ENCODE measurements at places on chromosomes 12 and 14.

DNA sequence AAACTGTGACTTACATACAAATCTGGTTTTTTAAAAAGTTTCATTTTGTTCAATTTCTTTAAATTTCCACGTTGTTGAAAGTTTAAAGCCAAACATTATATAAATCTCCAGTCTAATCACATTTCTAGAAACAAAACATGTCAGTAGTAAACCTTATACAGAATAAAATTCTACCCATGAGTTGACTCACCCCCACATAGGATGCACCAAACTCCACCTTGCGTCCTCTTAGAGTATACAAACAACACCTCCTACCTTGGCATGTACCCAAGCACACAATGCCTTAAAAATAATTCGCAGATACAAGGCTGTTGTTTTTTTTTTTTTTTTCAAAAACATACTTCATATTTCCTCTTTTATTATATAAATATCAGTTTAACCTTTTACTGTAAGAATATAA, 3.3 kb downstream of the FBXL14 start:
- no peak for DNase-seq

DNA sequence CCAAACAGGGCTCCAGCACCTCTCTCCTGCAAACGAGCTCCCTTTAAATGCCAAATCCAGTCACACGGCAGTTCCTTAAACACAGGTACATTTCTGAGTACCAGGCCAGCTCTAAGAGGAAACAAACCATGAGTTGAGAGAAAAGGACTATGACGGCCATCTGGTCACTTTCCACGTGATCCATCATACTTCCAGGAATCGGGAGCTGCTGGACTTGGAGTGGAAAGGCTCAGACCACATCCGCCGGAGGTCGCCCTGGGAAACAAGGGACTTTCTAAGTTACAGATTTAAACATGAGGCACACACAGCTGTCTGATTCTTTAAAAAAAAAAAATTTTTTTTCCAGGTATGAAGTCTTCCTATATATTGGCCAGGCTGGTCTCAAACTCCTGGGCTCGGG, 39.2 kb downstream of the ACADS start:
- no peak for DNase-seq

DNA sequence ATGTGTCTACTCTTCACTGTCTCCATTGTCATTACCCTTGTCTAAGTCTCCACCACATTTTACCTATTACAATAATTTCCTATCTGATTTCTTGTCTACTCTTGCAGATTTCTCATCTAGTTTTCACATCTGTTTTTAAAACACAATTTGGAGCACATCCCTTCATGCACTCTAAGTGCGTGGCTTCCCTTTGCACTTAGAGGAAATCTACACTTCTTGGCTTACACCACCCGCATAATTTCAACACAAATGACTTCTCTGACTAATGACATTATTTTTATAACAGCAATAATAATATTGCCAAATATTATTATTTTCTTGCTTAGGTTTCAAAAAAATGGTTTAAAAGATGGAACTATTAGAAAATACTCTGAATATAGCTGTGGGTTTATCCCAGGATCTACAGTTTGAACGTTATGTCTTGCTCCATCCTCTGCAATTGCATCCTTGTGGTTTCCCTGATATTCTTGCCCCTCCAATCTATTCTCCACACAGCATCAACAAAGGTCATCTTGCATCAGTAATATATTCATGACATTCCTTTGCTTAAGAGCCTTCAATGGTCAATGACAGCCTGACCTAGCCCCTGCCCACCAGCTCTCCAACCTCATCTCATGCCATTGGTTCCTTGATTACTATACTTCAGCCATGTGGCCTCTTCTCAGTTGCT, 153.7 kb downstream of the SLC25A21 start:
- no peak for DNase-seq

- peak; percentile 39 for DNase-seq
These were observed 51.4 kb downstream of the VCPKMT start for GRCh38 chr14:50064993-50065392.

DNA sequence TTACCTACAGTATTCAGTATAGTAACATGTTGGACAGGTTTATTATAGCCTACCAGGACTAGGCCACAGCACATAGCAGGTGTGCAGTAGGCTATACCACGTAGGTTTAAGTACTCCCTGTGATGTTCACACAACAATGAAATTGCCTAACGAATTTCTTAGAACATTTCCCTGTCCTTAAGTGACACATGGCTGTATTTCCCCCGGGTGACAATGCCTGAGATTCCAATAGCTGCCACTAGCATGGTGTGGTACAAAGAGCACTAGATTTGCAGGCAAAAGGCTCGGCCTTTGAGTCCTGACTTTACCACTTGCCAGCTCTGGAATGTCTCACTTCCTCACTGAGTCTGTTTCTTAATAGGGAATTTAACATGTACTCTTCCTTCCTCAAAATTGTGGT, 19.7 kb downstream of the PTPN21 start:
- no peak for DNase-seq

DNA sequence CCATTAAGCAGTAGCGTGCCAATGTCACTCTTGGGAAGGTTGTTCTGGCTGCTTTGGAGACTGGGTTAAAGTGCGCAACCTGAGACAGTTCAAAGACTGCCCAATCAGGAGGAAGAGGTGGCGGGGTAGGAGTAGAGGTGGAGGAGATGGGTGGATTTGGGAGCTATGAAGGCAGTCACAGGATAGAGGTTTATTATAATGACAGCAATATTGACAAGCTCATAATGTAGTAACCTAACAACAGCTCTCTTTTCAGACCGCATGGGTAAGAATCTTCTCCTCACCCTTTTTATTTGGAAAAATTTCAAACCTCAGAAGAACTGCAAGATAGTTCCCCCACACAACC, 5.3 kb upstream of the PSMD9 start:
- DNase-seq = no peak

DNA sequence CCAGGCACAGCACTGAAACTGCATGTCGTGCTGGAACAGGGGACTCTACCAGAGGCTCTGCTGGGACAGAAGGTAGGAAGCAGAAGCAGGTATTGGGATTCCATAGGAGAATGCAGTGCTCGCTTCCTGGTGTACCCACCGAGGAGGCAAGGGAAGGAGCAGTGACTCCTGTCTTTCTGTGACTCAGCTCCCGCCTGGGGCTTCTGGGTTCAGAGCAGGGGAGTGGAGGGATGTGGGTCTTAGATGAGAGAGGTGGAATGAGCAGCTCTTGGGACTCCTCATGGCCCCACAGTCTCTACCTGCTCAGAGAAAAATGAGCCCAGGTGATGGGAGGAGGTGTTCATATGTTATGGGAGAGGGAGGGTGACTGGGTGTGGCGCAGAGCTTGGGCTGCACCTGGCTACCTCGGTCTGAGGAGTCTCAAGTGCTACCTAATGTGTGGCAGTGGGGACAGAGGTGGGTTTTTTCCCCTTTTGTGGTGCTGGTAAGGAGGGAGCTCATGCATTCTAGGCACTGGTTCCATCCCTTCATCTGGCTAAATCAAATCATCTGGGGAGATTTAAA, 26.3 kb downstream of the WNT5B start:
- no peak for DNase-seq

DNA sequence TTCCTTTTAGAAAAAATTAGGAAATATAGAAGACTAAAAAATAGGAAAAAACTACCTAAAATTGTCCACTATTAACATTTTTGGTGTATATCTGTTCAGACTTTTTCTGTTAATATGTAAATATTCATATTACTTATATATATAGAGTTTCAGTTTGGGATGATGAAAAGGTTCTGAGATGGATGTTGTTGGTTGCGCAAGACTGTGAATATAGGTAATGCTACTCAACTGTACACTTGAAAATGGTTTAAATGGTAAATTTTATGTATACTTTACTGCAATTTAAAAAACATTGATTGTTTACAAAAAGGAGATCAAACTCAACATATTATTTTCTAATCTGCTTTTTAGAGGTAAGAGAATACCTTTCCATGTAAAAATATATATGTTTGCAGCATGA, 200.9 kb downstream of the RAD51B start:
- no peak for DNase-seq

DNA sequence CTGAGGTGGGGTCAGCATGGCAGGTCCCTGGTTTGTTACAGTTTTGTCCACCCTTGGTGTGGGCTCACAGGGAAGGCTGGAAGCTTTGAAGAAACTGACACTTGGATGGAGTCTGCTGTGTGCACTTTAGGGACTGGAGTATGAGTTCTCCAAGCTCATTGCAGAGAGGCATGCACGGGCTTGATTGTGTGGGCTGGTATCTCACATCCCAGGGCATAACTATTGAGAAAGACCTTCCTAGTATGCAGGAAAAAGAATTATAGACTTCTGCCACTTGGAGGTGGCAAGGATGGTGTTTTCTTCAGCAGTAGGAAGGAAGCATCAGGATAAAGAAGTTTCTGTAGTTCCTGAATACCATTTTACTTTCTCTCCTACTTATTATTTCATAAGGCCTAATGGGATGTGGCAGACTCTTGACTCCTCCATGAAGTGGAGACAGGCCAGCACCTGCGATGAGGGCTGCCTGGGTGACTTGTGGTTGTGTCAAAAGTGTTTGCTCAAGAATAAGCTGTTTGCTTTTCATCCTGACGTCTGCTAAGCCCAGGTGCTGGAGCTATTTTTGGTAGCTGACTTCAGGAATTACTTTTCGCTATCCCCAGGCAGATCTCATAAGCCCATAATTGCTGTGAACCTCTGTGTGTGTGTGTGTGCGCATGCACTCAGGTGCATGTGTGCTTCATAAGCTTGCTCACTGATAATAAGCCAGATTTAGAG, 125.8 kb downstream of the KTN1 start:
- DNase-seq = no peak

- no peak for DNase-seq
These were observed 62.4 kb downstream of the PUS7L start for GRCh38 chr12:43696154-43696553.

GRCh38 chr14:37593511-37594237, 1.4 kb downstream of the FOXA1 start:
- no peak for DNase-seq

DNA sequence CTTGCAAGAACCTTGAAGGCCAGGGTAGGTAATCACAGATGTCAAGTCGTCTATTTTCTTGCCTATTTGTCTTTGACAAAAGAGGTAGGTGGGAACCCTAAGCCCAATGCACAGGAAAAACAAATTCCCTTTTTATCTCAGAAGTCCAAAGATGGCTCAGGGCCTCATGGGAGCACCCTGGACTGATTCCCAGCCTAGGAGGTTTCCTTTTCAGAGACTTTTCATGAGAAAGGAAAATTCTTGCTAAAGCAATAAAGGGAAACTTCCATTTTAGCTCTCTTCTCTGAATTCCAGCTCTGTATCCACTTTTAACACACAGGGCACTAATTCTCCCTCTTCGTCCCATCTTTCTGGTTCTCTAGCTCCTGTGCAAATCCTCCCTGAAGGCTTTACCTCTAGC, 1.2 kb downstream of the ZNF641 start:
- no peak for DNase-seq

All from activated T-helper 1 cell treated with Interleukin-2 at 50 U/mL for 16 hours (primary cell).